ENCODE measurements at places on chromosomes 13 and 19.

DNA sequence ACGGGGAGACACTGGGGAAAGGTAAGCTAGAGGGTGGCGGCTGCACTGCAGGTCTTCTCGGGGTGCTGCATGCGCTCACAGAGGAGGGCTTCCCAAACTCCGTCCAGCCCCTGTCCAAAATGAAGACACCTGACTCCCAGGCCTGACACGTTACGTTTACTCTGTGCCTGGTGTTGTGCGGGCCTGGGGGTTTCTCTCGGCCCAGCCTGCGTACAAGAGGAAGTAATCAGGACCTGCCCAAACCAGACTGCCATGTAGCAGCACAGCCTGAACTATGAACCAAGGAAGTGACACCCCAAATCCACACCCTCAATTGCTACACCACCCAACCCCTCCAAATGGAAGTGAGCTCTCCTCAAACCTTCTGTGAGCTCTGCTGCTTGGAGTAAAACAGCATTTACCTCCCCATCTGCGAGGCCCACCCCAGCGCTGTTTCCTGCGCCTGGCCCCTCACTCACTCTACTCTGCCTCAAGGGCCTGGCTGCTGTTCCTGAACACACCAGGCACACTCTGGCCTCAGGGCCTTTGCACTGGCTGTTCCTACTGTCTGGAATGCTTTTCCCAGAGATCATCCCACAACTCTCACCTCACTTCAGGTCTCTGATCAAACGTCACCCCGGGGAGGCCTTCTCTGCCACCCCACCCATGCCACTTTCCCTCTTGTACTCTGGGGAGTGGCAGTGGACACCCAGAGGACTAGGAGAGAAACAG is 3.0 kb downstream of the HSPBP1 start:
- DNase-seq: no peak

DNA sequence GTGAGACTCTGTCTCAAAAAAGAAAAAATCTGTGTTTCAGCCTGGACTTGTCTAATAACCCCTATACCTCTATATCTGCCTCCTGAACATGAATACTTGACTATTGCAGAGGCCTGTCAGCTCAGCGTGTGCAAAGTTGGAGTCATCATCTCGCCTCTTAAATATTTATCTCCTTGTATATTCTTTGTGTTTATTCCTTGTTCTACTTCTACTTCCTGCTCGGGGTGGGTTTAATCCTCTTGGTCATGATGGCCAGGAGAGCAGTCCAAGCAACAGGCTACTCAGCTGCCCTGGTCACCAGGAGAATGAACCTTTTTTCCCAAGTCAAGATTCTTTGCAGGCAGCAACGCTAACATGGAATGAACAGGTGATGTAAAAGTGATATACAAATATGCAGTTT is 119.1 kb downstream of the PCCA start:
- no peak for DNase-seq

- no peak for DNase-seq
These were observed at the start of gene RASGRP4 for GRCh38 chr19:38425810-38426466. Gene RASGRP4 (minus strand): TSS chr19:38426219. CDS start chr19:38426091, 128 bp downstream.

GRCh38 chr13:21075379-21076249 is 14.2 kb upstream of the LATS2 start:
- peak; percentile 11 for DNase-seq

GRCh38 chr19:8390617-8390981 is 439 bp downstream of the RAB11B start:
- peak; percentile 84 for DNase-seq

- no peak for DNase-seq
These were observed 38.7 kb downstream of the ATP11A start for GRCh38 chr13:112728375-112729126.

- no peak for DNase-seq
These were observed 500.9 kb upstream of the HTR2A start for GRCh38 chr13:47397739-47398138.

DNA sequence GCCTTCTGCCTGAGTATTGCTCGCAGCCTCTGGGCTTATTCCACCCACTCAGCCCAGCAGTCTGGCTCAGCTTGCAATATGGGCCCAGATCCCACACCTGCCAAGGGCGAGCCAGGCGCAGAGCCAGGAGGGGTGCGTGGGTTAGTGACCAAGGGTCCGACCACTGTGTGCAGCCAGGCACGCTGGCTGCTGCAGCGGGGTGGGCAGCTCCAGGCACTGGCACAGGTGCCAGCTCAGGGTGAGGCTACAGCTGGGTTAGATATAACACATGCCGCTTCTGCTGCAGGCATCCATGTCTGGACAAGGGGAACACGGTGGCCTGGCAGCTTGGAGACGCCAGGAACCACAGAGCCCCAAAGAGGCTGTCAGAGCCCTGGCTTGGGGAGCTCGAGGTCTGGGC is 12.6 kb upstream of the URAD start:
- DNase-seq: no peak

- DNase-seq: no peak
These were observed 1.1 kb upstream of the IFI30 start for GRCh38 chr19:18172331-18173053.

DNA sequence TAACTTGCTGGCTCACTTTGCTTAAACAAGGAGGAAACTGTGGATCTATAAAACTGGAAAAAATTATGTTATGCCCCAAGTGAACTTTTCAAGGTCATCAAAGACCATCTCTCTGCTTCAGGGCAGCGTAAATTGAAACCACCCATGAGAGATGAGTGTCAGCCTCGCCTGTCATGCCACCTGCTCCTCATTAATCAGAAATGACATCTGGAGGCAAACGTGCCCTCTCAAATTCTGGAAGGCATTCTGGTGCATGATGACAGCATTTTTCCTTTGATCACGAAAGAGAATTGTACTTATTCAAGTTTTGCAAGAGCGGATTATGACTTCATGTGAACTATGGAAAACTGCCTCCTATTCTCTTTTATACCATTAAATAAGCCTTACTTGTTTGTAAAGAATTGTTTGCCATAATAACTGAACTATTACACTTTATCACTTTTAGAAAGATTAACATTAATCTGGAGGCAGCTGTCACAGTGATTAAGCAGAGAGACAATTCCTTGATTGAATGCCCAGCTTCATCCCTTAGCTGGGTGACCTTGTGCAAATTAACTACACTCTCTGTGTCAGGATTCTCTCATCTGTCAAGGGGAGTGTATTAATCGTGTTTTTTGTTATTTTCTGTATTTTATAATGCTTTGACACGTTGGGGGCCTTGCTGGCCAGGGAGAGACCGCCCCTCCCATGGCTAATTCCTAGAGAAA is 17.0 kb upstream of the SACS start:
- DNase-seq: no peak

DNA sequence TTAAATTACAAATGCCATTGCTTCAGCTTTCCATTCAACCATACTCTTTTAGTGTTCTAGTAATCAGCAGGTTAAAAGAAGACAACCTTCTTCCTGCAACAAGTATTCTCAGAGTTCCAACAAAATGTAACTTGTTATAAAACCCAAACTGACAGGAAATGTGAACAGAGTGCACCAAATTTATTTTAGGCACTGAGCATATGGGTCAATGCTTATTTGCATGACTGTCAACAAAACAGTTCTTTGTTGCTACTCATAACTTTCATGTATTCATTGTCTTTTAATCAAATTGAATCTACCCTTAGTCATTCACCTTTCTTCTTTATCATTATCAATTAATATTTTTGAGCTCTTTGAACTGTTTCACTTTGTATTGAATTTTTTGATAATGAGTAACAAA is 554.1 kb downstream of the DACH1 start:
- no peak for DNase-seq
